ENCODE measurements at places on chromosomes 1 and 21.

DNA sequence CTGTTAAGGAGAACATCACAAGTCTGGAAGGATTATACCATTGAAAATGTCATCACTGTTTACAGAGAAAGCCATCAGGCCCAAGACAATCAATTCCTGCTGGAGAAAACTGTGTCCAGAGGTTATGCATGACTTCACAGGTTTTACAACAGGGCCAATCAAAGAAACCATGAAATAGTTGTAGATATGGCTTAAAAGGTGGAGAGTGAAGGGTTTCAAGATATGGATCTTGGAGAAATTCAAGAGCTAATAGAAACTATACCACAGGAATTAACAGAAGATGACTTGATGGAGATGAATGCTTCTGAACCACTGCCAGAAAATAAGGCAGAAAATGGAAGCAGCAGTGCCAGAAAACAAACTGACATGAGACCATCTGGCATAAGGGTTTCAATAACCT lies 30.2 kb downstream of the USP1 start:
- DNase-seq = no peak

DNA sequence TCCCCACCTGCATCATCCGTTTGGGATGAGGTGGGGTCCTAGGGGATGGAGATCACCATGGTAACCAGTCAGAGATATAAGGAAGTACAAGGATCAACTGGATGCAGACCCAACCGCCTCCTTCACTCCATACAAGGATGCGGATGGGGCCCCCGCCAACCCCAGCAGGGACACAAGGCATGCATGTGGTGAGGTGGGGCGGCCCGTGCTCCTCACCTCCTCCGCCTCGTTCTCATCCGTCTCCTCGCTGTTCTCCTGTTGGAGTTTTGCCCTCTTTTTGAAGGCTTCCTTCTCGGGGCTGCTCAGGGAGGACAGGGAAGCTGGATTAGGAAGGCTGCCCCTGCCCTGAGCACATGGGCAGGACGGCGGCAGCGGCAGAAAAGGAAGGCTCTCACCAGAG lies 23.8 kb downstream of the KIF21B start:
- DNase-seq = no peak

DNA sequence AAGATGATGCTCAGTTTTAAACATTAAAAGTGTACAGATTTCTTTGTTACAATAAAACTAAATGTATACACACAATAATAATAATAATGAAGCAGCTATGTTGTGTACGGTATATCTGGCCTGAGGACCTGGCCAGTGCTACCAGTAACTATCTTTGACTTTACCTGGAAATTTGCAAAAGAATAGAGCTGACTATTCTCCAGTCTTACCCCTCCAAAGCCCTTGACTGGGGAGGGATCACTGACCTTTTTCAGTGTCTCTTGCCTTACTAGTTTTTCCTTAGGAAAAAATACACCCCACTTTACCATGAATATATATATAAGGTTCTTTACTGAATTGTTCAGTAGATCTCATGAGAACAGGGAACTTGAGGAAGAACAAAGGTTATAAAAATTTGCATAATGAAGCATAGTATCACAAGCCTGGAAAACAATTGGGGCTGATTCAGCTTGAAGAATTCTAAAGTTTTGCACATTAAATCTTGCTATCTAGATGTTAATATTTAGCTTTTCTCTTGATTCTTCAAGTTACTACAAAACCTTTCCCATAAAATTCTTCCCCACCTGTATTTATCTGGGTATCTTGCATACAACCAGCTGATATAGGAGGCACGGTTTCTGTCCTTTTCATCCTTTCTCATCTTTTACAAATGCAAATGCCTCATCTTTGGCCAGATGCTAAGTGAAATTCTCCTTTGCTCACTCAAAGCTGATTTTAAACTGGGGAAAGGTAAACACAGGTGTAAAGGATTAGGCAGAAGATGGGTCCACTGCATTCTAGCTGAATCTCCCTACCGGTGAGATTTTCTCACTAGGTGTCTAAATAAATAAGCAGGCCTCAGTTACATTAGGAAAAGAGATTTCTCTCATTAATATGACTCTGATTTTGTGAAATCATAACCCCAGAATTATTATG lies 25.0 kb upstream of the SLAMF1 start:
- DNase-seq = no peak

DNA sequence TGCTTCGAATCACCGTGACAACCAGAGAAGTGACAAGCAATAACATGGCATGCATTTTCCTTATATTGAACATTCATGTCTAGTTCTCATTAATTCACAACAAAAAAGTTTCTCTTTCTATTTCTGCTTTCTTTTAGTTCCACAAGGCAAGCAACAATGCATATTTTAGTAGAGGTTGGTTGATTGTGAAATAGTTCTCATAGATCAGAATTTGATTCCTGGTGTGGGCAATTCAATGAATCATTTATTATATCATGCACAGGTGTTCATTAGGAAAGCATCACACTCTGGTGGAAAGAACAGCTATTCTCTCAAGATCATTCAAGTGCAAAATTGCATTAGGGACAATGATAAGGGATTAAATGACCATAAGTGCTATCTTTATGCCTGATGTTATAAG lies 980.9 kb downstream of the BRINP3 start:
- DNase-seq = no peak

DNA sequence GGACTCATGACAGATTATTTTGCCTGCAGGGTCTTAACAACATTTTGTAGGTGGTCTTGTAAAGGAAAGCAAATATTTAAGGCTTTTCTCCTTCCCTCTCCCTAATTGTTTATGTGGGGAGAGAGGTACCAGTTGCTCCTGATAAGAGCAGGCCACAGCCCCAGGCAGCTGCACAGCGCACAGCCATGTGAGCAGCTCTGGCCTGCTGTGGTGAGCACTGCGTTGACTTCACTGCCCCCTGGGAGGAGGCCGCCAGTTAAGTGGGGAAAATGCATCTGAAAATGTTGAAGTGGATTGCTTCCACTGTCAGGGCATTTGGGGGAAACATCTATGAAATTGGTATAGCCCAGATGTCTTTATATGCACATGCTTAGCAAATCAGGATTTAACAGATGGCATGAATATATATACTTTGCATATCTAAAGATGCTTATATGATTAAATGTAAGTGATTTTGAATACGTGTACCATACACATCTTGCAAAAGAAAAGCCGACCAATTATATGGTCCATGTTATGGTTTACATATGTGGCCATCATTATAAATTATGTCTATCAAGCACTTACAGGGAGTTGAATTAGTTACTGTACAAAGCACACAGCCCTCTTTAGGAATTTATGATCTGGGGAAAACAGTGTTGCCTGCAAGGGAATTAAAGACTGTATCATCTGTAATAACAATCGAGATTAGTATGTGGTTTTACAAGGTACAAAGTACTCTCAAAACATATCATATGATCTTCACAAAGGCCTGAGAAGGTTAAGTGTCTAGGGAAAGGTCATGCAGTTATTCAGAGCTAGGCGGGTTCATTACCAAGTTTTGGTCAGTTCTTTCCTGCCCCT lies 132.1 kb downstream of the RHOU start:
- DNase-seq = no peak

DNA sequence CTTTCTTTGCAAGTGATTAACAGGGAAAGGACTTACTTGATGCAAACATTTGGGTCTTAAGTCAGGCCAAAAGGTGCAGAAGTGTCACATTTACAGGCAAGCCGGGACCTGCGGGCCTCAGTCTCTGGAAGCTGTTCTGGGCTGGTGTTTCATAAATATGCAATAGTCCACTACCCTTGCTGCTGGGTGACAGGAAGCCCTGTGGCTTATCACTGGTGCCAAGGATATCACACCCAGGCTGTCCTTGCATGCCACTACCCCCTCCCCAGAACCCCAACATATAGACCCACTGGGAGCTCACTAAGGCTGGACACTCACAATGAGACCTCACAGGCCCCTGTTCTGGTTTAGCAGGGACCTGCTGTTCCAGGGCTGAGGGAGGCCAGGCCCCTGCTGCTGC lies 3.4 kb upstream of the LEFTY2 start:
- DNase-seq = no peak

DNA sequence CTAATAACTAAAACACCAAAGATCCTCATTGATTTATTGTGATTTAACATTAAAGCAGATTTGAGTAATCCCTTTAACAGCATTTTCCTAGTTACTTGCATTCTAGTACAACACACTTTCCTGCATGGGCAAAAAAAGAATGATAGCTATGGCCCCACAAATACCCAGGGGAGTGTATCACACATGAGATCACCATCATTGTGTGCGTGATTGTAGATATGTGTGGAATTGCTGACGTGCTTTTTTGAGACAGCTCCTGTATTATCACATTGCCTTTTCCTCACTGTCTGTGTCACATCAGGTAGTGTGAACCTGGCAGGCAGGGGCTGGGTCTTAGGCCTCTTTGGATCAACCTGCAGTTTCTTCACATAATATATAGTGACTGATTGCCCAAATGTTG lies 48.5 kb upstream of the SAMD13 start:
- no peak for DNase-seq

- no peak for DNase-seq
Observed at GRCh38 chr1:53344921-53345838, 17.3 kb upstream of the LRP8 start.

GRCh38 chr1:151992303-151993083 lies 1.2 kb downstream of the S100A10 start:
- DNase-seq = peak; percentile 90

- no peak for DNase-seq
Observed at GRCh38 chr21:31573217-31573616, 86.3 kb upstream of the SOD1 start.

GRCh38 chr21:29647353-29647781 lies 292.4 kb downstream of the GRIK1 start:
- DNase-seq = no peak

DNA sequence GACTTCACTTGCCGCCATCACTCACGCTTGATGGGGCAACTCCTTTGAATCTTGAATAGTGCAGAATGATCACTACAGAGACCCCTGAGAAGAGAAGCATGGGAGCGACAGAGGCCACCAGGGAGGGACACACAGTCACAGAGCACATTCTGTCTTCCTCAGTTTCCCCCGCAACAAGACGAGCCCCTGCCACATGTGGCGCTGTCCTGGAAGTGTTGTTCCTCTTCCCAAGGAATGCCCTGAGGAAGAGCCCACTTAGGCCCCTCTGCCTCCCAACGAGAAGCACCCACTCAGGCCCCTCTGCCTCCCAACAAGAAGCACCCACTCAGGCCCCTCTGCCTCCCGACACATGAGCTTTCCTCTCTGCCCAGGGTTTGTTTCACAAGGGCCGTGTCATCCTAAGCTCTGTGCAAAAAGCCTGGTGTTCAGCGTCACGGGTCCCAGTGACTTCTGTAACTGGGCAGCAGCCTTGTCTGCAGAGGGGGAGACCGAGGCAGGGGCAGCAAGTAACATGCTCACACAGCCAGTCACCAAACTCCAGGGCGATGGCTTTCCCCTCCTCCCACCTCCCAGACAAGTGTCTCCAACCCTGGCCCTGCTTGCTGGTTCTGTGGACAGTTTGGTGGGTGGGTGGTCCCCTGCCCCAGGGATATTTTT lies 19.8 kb downstream of the SLC37A1 start:
- DNase-seq = peak; percentile 24

GRCh38 chr1:5615076-5615475 lies 377.1 kb downstream of the NPHP4 start:
- DNase-seq = no peak

DNA sequence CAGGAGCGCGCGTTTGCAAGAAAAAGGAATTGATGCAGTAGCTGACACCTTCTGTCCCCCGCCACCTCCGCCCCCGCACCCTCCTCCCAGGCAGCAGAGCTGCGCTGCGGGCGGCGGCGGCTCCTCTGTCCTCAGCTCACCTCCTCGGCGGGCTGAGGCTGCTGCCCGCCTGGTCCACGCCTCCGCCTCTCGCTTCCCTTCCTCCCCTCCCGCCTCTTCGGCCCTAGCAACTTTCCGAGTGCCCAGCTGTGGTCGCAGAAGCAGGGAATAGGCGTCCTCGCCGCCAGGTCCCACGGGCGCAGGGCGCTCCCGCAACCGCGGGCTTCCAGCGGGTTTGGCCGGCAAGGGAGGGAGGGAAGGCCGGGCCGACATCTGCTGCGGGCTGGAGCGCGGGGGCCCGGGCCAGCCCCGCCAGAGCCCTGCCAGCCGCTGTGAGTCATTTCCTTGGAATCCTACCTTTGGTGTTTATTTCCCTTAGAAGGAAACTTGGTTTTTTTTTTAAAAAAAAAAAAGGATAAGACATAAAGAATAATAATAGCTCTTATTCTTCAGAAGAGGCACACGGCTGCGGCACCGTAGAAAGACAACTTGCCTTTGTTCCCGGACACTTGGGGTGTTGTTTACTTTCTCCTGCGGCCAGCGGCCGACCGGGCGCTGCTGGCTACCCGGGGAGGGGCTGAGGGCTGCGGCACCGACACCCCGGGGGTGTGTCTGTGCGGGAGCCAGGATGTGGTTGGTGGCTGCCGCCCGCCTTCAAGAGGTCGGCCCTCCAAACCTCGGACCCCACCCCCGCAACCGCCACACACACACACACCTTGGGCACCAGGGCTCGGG lies 1.1 kb downstream of the SERTAD4 start:
- DNase-seq = peak; percentile 85

DNA sequence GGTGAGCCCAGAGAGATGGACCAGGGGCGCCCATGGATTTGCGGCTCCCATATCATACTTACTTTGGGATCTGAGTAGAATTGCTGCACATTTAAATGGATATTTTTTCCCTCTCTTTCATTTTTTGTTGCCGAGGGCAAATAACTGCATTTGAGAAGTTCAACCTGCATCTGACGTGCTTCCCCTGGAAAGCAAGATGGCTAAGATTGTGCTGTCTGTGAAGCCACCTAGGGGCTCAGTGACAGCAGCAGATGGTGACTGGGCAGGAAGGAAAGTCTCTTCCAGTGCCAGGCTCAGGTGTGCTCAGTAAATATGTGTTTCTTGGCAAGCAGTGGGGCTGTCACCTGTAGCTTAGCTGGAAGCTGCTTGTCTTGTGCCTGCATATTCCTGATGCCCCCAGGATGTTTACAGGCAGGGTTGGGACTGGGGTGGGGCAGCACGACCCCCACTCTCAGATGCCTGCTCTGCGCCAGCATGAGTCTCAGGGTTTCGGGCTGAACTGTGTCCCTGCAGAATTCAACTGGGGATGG lies 59.8 kb upstream of the ETV3 start:
- DNase-seq = peak; percentile 31

- DNase-seq = no peak
Observed at GRCh38 chr1:236342403-236343245, 51.5 kb upstream of the EDARADD start.

GRCh38 chr21:16388911-16389560 lies 659.3 kb downstream of the USP25 start:
- DNase-seq = no peak

GRCh38 chr1:229624521-229625070 lies 1.3 kb downstream of the TAF5L start:
- DNase-seq = no peak

Data from endodermal cell (in vitro differentiated cells).